Karpas-422 (cell line): ENCODE measurements at places on chromosomes 12 and 14.

DNA sequence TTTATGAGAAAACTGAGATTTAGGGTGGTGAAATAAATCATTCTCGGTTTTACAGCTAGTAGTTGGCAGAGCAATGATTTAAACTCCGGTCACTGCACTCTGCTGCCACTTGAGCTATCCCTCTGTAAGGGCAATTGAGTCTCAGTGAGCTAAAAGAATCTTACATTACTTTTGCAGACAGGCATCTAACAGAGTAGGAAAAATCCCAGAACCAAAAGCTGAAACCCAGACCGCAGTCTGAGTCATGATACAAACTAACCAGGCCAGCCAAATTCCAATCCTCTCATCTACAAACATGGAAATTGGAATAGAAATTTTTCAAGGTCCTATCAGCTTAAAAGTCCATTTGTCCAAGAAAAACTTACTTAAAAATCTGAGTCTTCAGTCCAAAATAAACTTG, 73.7 kb downstream of the ANKS1B start:
- H3K4me1 ChIP-seq, result 0 out of 2 replicates have a peak, but pooled peaks cover 2% of the 10 kb centered on the region
- no peaks in the 10 kb centered on the region for H3K36me3 ChIP-seq
- H3K27me3 ChIP-seq, result no peaks in the 10 kb centered on the region; the same call in 1 of the 2 replicates

DNA sequence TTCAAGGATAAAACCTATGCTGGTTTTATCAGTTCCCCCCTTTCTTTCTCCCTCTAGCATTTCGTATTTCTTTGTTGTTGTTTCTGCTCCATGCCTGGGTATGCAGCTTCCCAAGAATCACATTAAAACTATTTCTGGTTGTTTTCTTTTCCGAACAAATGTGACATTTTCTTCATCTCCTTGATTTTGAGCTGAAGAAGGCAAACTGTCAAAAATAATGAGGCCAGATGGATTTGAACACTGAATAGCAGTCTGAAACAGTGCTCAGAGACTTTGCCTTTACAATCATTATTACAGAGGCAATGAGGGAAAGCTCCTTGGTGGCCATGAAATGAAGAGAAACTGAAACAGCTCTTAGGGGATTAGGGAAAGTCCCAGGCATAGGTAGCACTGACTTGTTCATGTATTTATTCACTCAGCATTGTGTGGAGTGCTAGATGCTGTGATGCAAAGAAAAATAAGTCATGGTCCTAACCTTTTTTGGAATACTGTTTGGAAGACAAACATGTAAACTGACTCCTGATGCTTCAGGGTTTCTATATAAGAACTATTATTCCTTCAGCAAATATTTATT, 319.5 kb downstream of the FUT8 start:
- no peaks in the 10 kb centered on the region for H3K4me1 ChIP-seq
- H3K27ac ChIP-seq, result no peak overlapping the region
- H3K4me3 ChIP-seq, result no peak overlapping the region
- H3K27me3 ChIP-seq, result no peaks in the 10 kb centered on the region
- no peak for DNase-seq

- peak; percentile 91 for DNase-seq
- H3K36me3 ChIP-seq, result no peaks in the 10 kb centered on the region
- H3K27ac ChIP-seq, result no peak overlapping the region
- H3K4me3 ChIP-seq, result no peak overlapping the region
These were observed 32.4 kb downstream of the AK7 start for GRCh38 chr14:96424109-96424989.

DNA sequence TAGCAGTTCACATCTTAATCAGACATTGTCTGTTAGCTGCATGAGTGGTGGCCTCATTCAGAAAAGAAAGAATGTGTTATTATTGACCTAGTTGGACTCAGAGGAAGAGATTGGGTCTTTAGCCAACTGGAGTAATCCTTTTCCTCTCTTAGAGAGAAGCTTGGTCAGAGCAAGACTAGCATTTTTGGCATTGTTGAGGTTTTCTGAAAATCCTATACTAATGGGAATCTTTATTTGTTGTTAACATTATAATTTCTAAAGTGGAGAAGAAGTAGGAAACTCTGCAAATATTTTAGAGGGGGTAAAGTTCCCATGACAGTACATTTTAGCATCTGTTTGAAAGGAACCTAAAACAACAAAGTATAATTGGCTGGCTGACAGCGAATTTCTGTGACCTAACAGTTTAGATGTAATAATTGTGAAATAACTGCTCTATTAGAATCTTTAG, 9.7 kb downstream of the TOX4 start:
- H3K36me3 ChIP-seq, result peaks cover 34% of the 10 kb centered on the region; the same call in 1 of the 2 replicates
- no peaks in the 10 kb centered on the region for H3K27me3 ChIP-seq
- no peak overlapping the region for H3K27ac ChIP-seq
- DNase-seq, result no peak
- H3K4me3 ChIP-seq, result no peak overlapping the region
- H3K4me1 ChIP-seq, result no peaks in the 10 kb centered on the region

GRCh38 chr14:50955373-50956043, 11.2 kb upstream of the PYGL start:
- H3K4me1 ChIP-seq, result no peaks in the 10 kb centered on the region
- no peak for DNase-seq
- no peak overlapping the region for H3K27ac ChIP-seq
- no peak overlapping the region for H3K4me3 ChIP-seq

DNA sequence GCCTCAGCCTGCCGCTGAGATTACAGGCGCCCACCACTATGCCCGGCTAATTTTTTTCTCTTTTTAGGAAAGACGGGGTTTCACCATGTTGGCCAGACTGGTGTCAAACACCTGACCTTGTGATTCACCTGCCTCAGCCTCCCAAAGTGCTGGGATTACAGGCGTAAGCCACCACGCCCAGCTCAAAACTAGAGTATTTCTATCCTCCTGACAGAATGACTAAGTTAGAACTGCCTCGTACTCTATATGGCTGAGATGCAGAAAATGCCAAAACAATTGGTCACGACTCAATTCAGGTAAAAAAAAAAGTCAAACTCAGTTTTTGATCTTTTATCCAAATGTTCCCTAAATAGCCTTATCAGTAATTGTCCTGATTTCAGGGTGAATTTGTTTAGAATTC, 11.1 kb downstream of the AKAP5 start:
- peaks cover 3% of the 10 kb centered on the region; the same call in 1 of the 2 replicates for H3K36me3 ChIP-seq
- no peak overlapping the region for H3K27ac ChIP-seq
- H3K27me3 ChIP-seq, result no peaks in the 10 kb centered on the region
- peaks cover 12% of the 10 kb centered on the region for H3K4me1 ChIP-seq
- H3K4me3 ChIP-seq, result no peak overlapping the region

- no peaks in the 10 kb centered on the region for H3K36me3 ChIP-seq
- DNase-seq, result no peak
- no peaks in the 10 kb centered on the region for H3K27me3 ChIP-seq
- H3K4me3 ChIP-seq, result no peak overlapping the region
- H3K27ac ChIP-seq, result no peak overlapping the region
- H3K4me1 ChIP-seq, result no peaks in the 10 kb centered on the region
These were observed 219.3 kb downstream of the TRHDE start for GRCh38 chr12:72491426-72491825.

GRCh38 chr12:92193846-92194245, 48.2 kb upstream of the BTG1 start:
- H3K4me3 ChIP-seq, result no peak overlapping the region
- no peaks in the 10 kb centered on the region for H3K4me1 ChIP-seq
- H3K27me3 ChIP-seq, result no peaks in the 10 kb centered on the region; the same call in 1 of the 2 replicates
- no peaks in the 10 kb centered on the region for H3K36me3 ChIP-seq
- H3K27ac ChIP-seq, result no peak overlapping the region

GRCh38 chr12:62802984-62803383, 132.0 kb downstream of the PPM1H start:
- H3K4me1 ChIP-seq, result no peaks in the 10 kb centered on the region
- H3K36me3 ChIP-seq, result no peaks in the 10 kb centered on the region
- no peak overlapping the region for H3K4me3 ChIP-seq
- H3K27ac ChIP-seq, result no peak overlapping the region

DNA sequence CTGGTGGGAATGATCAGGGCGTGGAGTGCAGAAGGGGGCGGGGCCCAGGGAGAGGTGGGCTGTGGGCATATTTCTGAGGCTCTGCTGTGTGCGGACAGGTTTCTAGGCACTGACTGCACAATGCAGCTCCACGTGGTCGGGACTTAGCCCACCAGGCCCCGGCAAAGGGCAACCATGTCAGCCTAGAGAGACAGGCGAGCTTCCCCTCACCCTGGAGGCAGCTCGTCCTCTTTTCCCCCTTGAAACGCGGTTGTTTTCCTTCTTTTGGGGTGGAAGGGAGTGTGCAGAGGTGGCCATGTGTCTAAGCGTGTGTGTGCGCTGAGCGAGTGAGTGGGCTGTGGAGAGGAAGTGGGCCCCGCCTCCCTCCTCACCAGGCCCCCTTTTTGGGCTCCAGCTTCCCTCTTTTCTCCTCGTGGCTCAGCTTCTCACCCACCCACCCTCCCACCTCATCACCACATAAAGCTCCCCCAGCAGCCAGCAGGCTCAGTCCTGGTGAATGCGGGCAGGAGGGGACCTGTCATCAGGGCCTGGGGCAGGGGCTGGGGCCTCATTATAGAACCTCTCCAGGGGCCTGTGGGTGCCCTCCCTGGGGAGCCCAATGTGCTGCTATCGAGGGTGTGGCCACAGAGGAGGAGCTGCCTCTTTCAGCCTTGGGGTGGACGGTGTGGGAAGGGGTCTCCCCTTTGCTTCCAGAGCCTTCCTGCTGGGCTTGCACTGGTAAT, 22.0 kb downstream of the LRTM2 start:
- no peaks in the 10 kb centered on the region for H3K36me3 ChIP-seq
- peak; percentile 67 for DNase-seq
- no peaks in the 10 kb centered on the region for H3K27me3 ChIP-seq
- no peak overlapping the region for H3K4me3 ChIP-seq
- H3K4me1 ChIP-seq, result peaks cover 34% of the 10 kb centered on the region
- H3K27ac ChIP-seq, result no peak overlapping the region

GRCh38 chr12:118650586-118650960, 274.2 kb downstream of the SUDS3 start:
- H3K36me3 ChIP-seq, result no peaks in the 10 kb centered on the region
- H3K27ac ChIP-seq, result no peak overlapping the region
- no peak overlapping the region for H3K4me3 ChIP-seq
- DNase-seq, result peak; percentile 43

DNA sequence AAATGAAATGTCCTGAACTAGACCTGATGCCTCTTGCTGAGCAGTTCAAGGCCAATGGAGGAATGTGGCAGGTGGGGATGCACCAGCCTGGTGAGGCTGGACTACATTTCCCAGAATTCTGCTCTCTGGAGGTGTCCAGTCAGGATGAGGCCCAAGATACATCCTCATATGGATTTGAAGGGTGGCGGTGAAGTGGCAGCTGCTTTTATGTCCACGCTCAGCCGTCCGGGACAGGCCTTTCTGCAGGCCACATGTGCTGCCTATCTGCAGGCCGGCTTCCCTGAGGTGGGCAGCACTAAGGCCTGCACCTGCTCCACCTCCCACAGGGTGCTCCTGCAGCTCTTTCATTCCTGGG, 230.2 kb downstream of the BCL11B start:
- no peaks in the 10 kb centered on the region for H3K36me3 ChIP-seq
- H3K27me3 ChIP-seq, result no peaks in the 10 kb centered on the region
- H3K4me1 ChIP-seq, result no peaks in the 10 kb centered on the region
- no peak overlapping the region for H3K27ac ChIP-seq
- no peak for DNase-seq

DNA sequence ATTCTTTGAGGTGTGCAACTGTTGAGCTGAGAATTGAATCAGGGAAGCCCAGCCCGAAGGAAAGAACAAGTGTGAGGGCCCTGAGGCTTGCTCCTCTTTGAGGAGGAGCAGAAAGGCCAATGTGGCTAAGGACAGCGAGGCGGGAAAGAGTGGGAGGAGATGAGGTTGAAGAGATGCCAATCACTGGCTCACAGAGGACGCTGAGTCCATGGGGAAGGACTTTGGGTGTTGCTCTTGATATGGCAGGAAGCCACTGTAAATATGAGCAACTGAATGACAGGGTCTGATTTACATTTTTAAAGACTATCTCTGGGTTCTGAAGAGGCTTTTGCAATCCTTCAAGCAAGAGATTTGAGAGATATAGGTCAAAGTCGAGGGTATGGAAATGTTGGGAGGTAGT, 3.3 kb upstream of the APPL2 start:
- no peaks in the 10 kb centered on the region for H3K36me3 ChIP-seq
- H3K27ac ChIP-seq, result no peak overlapping the region

- H3K4me3 ChIP-seq, result no peak overlapping the region
- DNase-seq, result no peak
- H3K36me3 ChIP-seq, result no peaks in the 10 kb centered on the region
- no peak overlapping the region for H3K27ac ChIP-seq
- H3K27me3 ChIP-seq, result no peaks in the 10 kb centered on the region
These were observed 132.8 kb downstream of the VRK1 start for GRCh38 chr14:96929950-96930349.

DNA sequence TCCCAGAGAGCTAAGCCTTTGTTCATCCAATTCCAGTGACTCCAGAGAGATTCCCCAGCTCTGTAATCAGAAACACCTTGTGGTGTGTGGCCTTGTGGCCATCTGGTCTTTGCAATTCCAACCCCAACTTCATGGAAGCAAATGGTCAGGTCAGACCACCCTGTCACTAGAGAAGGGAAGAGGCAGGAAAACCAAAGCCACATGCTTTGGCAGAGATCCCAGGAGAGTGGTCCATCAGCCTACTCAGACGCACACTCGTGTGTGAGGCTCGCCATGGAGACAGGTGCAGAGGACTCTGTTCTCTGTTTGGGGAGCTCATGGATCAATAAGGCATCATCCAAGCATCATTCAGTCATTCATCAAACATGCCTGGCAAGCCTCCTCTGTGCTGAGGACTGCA, 46.2 kb upstream of the TUNAR start:
- 0 out of 2 replicates have a peak, but pooled peaks cover 1% of the 10 kb centered on the region for H3K27me3 ChIP-seq
- no peaks in the 10 kb centered on the region for H3K4me1 ChIP-seq
- no peak for DNase-seq
- no peak overlapping the region for H3K27ac ChIP-seq

DNA sequence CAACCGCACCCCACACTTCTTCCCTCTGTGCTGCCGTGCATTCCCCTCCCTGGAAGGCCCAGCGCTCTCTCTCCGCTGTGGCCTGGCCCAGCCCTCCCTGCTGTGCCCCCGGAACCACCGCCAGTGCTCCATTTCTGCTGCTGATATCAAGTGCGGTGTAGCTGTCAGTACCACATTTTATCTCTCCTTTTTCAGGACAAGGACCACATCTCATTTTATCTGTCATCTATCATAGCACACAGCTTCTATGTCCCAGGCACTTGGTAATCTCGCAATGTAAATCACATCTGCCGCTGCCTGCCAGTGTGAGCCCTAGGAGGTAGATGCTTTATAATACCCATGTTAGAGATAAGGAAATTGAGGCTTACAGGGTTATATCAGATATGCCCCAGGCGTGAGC, 18.3 kb downstream of the IL31 start:
- no peaks in the 10 kb centered on the region for H3K27me3 ChIP-seq
- H3K36me3 ChIP-seq, result no peaks in the 10 kb centered on the region
- H3K4me3 ChIP-seq, result no peak overlapping the region
- no peaks in the 10 kb centered on the region for H3K4me1 ChIP-seq

DNA sequence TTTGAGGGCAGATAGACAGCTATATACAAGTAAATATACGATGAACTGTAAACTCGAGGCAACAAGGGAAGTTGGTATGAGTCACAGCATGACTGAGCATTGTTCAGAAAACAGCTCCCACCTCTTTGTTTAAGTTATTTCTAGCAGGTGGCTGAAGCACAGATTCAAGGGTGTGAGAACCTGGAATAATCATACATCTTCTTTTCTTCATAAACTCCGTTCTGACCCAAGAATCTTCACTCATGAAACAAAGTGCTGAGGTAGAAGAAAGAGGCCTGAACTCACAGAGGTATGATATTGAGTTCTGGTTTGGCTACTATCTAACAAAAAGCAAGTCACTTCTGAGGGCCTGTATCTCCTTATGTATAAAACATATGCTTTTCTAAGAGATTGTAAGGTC, 364.1 kb upstream of the KITLG start:
- no peaks in the 10 kb centered on the region for H3K36me3 ChIP-seq

GRCh38 chr12:7113389-7113871, 4.4 kb upstream of the C1RL start:
- peaks cover 7% of the 10 kb centered on the region; the same call in 1 of the 2 replicates for H3K36me3 ChIP-seq
- peak; percentile 84 for DNase-seq
- H3K27ac ChIP-seq, result no peak overlapping the region
- no peak overlapping the region for H3K4me3 ChIP-seq
- H3K4me1 ChIP-seq, result peaks cover 40% of the 10 kb centered on the region
